ENCODE measurements at places on chromosomes 5 and 9.

GRCh38 chr9:86983249-86983619 is 35.9 kb upstream of the GAS1 start:
- DNase-seq = peak; percentile 73

DNA sequence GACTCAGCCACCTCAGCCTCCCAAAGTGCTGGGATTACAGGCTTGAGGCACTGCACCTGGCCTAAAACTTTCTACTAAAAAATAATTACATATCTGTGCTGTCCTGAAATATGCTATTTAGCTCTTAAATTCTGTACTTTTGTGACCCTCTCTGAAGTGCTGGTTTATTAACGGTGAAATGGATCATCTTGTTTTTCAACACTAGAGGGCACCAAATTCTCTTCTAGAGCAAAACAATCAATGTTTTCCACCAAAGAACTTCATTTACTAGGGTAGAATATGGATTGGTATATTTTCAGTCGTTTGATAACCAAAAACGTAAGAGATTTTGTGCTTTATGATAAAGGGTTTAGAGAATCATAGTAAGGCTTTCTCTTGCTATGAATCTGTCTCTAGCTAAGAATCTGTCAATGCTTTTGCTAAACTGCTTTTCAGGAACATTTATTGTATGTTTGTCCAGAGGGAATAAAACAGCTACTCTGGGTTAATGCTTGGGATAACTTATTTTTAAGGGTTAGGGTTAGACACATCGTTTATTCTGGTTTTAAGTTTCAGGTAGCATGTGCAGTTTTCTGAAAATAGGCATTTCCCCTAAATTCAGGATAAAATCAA is 63.6 kb downstream of the RNF180 start:
- peak; percentile 40 for DNase-seq

GRCh38 chr5:78953092-78953800 is 31.9 kb downstream of the ARSB start:
- peak; percentile 76 for DNase-seq

- DNase-seq = peak; percentile 11
Observed at GRCh38 chr5:149411738-149412519, 32.8 kb upstream of the IL17B start.

DNA sequence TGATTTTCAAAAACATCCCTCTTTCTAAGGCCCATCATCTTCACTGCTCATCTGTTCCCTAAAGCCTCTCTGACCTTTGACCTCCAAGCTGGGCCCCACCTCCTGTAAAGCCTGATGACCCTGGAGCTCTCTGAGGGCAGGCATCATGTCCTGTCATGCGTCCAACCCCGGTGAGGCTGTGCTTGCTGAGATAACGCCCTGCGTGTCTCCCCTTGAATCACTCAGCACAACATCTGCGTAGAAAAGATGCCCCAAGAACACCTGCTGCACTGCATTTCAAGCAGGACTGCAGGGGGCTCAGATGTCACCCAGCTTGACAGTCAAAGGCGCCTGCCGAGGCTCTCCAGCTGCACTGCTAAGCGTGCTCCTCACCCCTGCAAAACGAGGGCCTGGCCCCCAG is 78.0 kb downstream of the OTULIN start:
- no peak for DNase-seq

DNA sequence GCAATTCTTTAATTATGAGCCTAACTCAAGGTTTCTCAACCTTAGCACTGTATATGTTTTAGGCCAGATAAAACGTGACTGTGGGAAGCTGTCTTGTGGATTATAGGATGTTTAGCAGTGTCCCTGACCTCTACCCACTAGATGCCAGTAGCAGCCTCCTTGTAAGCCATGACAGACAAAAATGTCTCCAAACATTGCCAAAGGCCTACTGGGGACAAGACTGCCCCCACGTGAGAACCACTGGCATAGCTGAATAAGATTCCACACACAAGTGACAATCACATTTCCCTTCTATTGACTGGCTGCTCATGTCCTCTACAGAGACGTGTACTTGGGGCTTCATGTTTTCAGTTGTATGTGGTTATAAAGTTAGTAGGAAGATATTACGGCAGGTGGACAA is 55.4 kb downstream of the GOLM1 start:
- DNase-seq = no peak

DNA sequence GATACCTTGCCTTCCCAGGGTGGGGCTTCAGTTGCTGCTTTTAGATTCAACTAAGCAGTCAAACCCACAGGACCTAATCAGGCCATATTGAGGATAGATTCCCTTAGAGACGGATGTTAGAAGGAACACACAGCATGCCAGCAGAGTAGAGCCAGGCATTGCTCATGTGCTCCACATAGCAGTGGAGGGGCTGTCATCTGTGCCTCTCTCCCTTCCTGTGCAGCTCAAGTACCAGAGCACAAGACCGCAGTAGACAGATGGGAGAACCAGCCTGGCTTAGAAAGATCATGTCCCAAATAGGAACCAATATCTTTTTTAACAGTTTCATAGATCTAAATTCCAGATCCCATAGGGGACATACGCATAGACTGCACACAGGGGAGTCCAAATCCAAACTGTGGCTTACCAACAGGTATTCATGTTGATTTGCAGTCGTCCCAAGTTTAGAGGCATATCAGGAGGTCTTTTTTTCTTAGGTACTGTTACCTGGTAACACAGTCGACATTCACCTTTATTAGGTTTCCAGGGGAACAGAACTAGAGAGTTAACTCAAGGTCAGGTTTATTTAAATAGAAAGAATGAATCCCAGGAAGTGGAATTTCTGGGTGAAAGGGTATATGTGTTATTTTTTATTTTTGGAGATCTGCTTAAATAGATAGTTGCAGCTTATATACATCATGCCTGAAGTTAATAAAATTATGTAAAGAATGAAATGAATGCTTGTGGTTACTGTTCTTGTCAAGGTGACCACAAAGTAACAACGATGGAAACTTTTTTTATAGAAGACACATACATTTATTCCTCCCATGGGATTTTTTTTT is 43.5 kb upstream of the PCAT7 start:
- peak; percentile 82 for DNase-seq

- no peak for DNase-seq
Observed at GRCh38 chr5:155772009-155772662, 554.8 kb upstream of the SGCD start.

DNA sequence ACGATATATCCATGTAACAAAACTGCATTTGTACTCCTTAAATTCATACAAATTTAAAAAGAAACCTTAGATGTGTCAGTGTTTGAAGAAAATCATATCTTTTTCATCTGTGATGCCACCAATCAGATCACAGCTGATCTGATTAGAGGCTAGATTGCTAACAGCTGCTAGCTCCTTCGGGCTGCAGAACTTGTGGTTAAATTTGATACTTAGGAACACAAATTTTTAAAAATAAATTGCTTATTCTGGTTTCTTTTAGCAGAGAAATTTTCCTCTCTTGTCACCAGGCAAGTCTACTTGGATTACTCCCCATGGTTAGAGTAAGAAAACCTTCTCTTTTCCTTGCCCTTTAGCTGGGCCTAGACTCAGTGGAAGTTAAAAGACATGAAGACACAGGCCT is 94.6 kb upstream of the RANBP6 start:
- no peak for DNase-seq

DNA sequence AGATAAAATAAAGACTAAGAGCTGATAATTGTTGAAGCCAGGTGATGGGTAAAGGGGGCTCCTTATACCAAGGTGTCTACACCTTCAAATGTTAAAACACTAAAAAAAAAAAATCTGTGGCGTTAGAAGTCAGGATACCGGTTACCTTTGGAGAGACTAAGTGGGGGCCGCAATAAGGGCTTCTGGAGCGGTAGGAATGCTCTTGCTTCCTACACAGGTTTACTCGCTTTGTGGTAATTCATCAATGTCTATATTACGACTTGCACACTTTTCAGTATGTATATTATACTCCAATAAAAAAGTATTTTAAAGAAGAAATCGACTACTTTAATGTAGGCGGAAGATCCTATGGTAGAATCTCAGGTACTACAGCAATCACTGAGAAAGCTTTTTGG is 12.5 kb downstream of the MRPS27 start:
- DNase-seq = no peak

DNA sequence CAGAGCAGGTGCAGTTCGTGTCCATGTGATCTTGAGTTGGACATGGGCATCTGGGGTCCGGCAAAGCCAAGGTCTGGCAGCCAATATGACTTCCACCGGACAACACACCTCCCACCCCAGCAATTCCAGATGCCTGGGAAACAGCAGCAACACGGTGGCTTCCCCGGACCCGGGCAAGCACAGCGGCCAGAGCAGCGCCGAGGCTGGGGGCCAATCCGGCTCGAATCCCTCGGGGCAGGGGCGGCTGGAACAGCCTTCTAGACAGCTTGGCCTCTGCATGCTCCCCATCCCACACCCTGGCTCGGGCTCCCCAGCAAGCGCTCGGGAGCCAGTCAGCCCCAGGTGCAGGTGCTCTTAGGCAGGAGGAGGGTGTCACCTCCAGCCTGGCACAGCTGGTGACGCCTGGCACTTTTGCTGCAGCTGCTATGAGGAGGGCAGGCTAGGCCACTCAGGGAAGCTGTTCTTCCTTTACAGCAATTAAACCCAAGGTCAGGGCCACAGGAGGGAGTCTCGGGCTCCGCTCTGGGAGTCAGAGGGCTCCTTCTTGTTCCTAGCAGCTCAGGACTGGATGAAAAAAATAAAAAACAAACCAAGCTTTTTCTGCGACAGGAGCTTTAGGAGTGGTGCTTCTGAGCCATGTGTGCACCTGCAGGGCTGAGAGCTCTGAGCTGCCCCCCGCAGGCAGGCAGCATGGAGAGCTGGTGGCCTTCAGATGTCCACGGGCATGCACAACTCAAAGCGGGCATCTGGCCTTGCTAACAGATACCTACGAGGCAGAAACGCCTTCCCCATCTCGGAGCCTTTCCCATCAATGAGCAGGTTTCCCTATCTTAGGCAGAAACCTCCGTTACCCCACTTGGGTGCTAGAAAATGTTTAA is 28.2 kb downstream of the DBH start:
- DNase-seq = no peak

GRCh38 chr9:73577848-73578247 is 426.2 kb downstream of the ANXA1 start:
- peak; percentile 24 for DNase-seq

DNA sequence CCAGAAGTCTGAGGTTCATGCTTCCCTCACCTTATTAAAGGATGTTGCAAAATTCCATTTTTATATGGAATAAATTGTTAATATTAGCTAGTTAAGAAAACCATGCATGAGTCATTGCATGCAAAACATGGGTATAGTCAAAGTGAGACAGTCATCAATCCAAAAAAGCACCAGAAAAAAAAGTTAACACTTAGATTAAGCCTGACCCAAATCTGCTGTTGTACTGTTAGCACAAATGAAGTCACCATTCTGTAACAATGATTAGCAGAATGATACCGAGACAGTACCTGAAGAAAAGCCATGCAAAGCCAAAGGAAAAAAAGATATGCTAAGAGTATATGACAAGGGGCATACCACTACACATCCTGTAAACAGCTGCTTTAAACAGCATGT is 49.5 kb downstream of the PKD2L2 start:
- DNase-seq = no peak

GRCh38 chr5:150561571-150562275 is 53.8 kb downstream of the NDST1 start:
- no peak for DNase-seq

DNA sequence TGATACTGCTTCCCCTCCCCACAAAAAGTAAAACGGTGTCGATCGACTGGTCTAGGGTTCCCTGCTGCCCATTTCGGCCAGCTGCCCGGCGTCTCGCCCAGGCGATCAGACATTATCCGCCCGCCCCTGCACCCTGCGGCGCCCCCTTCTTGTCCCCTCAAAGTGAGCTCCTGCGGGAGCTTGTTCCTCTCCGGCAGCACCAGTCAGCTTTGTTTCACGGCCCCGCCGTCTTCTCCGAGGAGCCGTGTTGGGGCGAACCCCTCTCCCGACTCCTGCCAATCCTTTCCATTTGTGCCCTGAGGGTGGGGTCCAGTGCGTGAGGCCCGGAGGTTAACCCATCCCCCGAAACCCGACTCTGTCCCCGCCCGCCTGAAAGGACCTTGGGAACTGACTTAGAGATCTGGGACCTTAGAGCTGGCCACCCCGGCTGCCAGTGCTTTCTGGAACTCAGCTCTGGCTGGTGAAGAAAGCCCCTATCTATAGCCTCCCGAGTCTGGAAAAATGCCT is 518 bp downstream of the UBE2B start:
- DNase-seq = peak; percentile 49

DNA sequence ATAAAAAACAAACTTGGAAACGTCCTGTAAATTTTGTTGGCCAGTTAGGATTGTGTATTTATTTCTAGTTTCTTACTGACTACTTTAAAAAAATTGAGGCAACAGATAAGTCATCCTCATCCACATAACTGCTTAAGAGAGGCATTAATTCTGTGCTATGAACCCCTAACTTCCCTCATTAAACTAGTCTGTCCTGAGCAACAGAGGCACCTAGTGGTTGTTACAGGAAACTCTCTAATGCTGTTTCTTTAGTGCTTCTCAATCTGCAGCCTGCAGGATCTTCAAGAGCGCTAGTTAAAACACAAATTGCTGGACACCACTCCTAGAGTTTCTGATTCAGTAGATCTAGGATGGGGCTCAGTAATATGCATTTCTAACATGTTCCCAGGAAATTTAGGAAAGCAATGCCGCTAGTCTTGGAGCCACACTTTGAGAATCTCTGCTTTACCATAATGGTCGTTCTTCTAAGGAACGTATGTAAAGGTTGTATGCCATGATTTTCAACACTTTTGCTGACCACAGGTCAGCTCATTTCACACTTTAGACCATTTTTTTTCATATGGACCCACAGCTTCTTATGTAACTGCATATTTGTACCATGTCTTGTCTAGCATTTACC is 410.1 kb upstream of the SMARCA2 start:
- DNase-seq = peak; percentile 42

DNA sequence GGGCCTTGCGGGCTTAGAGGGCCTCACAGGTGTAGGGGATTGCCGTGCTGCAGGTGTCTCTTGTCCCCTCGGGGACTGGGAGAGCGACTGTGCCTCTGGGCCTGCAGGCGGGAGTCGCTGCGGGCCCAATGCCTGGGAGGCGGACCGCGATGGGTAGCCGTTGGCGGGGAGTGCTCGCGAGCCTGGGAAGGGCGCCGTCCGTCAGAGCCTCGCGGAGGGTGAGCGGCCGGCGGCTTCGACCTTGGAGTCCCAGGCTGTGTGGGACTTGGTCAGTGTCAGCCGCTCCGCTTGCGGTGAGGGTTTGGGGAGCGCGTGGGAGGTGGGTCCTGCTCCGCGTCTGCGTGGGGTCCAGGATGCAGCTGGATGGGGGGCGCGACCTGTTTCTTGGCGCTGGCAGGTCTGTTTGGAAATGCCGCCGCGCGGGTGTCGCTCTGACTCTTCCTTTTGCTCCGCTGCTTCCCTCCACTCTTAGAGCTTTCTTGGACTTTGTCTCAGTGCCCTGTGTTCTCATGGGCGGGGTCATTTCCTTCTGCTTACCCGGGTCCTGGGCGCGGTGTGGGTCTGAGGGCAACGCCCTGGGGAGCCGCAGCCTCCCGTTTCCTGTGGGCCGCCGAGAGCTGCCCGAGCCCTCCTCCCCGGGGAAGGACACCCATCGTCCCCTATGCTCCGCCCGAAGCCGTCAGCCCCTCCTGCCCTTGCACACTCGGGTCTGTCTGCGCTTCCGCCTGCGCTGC is 88.9 kb upstream of the CACNA1B start:
- no peak for DNase-seq

All from fibroblast of skin of scalp (primary cell).